ENCODE measurements at places on chromosomes 5 and 9.
A peak's percentile ranks its signal among the peaks of the same experiment; 100 is the strongest.

GRCh38 chr5:149002761-149003689 is 59.8 kb downstream of the SH3TC2 start:
- no peak for DNase-seq

- no peak for DNase-seq
These were observed 126.4 kb upstream of the COL5A1 start for GRCh38 chr9:134515026-134515821.

- peak; percentile 17 for DNase-seq
These were observed 107.5 kb downstream of the ACER2 start for GRCh38 chr9:19516348-19516747.

DNA sequence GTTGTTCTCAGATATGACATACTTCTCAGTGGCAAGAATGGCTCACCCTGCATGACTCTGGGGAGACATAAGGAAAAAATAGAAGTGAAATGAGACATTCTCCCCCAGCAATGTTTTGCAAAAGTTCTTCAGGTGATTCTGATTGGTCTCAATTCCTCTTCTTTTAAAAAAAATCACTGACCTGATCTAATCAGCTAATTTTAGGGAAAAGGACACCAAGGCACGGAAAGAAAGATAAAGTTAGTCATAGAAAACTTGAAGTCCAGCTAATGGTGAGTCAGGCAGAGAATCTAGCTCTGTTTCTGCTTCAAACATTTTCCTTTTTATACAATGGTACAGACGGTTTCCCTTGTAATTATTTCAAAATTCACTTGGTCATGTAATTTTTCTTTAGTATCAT is 1018.9 kb upstream of the ARRDC3 start:
- DNase-seq: no peak

DNA sequence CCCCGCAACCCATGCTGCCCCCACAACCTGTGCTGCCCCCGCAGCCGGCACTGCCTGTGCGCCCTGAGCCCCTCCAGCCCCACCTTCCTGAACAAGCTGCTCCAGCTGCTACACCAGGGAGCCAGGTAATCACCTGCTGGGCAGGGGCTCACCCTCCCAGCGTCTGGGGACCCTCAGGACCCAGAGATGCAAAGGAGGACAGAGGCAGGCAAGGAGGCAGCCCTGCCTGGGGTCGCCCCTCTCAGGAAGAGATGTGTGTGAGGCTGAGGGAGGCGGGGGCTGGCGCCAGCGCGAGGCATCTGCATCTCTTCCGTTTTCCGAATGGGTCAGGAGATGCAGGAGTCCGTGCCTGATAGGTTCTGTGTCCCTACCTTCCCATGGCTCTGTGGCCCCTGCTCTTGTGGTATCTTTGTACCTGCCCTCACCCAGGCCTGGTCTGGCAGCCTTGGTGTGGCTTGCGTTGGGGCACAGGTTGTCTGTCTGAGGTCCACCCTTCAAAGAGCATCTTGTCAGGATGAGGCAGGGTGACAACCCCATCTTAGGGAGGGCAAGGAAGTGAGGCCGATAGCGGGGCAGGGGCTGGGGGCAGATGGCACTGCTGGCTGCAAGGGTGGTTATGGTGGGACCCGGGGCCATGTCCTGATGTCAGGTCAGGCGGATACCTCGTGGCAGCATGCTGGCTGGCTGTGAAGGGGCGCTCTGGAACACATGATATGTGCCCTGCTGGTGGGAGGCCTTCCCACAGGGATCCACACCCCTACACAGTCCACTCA is 75.7 kb downstream of the WNK2 start:
- no peak for DNase-seq

- no peak for DNase-seq
These were observed 218.6 kb downstream of the LURAP1L start for GRCh38 chr9:12993466-12993865.

GRCh38 chr5:171858303-171858702 is 72.7 kb downstream of the SMIM23 start:
- DNase-seq: peak; percentile 24

DNA sequence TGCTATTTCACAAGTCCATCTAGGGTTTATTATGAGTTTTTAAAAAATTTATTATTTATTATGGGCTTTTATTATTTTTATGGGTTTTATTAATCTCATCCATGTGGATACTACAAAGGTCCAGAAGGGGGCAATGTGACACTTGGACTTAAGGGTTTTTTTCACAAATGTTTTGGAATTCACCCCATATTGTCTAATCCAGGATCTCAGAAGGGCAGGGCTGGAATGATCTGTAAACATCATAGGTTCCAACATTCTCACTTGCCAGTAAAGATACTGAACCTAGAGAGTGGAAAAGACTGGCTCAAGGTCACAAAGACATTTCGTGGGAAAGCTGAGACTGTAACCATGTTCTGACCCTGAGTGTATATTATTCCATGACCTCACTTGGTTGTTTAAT is 35.6 kb downstream of the NIM1K start:
- no peak for DNase-seq

- DNase-seq: no peak
These were observed 167.1 kb upstream of the PAPPA start for GRCh38 chr9:115986508-115986907.
